ENCODE measurements at places on chromosomes 3 and 15. TPM values are rescaled to one million over a fixed set of nuclear protein-coding genes. Genes with fewer than 3 reads are reported as not detected.
A peak's percentile ranks its signal among the peaks of the same experiment; 100 is the strongest.

DNA sequence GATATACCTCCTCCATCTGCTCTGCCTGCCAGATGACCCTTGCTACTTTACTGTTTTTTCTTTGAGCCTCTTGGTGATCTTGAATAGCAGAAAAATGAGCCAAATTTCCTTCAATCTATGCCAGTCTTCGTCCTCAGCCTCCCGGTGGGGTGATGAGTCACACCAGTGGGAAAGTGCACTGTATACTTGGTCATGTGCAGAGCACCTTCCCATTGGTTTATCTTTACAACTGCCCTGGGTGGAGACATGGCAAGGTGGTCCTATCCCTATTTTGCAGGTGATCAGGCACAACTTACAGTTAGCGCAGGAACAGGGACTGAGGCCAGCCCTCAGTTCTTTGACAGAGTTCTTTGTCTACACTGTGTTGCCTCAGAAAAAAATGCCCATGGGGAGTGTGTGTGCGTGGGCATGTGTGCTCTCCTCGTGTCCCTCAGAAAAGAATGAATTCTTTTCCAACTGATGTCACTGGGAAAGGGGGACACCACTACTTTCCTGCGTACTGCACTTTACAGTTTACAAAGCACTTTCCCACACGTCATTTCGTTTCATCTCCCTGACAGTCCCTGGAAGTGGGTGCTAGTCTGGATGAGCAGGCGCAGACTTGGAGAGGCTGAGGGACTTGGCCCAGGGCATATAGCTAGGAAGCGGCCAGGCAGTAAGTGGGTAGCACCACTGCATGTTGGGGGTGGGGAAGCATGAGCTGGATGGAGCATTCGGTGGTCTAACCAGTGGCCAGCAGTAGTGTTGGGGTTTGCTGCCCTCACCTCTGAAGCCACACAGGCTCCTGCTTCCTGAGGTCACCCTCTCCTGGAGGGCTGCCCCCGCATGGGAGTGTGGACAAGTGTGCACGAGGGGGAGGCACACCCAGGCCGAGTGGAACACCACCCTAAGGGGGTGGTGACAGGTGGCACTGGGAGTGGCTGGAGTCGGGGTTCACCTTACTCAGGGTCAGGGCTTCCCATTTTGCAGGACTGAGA lies 24.1 kb downstream of the SMAD3 start:
- peak; percentile 90 for DNase-seq

GRCh38 chr3:194307849-194308248 lies 43.3 kb downstream of the CPN2 start:
- DNase-seq = no peak

GRCh38 chr3:11661827-11662226 lies 18.1 kb upstream of the VGLL4 start:
- peak; percentile 63 for DNase-seq

DNA sequence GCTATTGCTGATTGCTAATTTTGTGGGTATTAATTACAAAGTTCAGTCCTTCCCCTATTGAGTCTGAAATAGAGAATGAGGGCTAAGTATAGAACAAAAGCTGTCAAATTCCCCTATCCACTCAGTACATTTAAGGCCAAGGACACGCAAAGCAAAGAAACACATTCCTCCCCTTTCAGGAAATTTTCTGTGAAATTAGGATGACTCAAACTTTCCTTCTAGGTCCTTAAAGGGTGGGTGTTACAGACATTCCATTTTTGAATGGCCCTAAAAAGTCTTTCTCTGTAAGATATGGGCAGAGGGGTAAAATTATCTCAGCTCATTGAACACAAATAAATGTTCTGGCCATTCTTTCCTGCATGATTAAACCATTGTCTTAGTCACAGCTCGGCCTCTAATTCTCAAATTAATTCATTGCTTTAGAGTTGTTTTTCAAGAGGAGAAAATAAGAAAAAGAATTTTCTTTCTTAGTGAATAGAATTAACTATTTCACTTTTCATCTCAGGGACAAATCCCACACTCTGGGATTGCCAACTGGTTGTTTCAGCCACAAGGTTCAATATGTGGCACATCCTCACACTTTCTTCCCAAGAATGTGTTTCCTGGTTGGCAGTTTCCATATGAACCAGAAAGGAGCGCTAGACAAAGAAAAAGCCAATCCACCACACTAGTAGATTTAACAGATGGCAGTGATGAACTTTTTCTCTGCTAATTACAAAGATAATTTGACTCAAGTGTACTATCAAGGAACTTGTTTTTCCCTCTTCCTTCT lies 424.1 kb downstream of the ZNF385D start:
- DNase-seq = peak; percentile 2

DNA sequence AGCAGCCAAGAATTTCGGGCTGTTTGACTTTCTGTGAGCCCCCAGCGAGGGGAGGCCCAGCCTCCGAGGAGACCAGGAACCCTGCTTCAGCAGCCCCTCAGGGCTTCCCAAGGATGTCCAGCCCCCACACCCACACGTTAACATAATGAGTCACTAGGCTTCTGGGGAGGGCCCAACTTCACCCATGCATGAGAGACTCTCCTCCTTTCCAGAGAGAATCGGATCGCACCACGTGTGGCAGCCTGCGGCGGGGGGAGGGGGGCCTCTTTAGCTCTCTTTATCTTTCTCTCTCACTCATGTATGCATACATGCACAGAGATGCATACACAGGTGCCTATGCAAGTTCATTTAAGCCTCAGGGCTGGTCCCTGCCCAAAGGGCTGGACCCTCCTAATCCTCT lies 3.1 kb upstream of the AP2M1 start:
- no peak for DNase-seq

DNA sequence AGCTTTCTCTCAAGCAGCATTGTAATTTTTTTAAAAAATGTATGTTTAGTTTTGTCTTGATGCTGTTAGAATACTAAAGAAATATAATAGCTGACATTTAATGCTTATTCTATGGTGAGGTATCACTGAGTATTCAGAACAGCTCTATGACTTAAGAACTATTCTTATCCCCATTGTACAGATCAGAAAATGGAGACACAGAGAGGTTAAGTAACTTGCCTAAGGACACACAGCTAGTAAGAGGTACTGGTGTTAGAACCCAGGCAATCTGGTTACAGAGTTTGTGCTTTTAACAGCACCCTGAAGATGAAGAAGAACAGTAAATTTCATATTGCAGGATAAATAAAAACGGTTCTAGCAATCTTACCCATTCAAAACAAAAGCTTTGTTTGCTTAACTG lies 15.5 kb downstream of the PLA2G4D start:
- no peak for DNase-seq

PEX11A gene
- total RNA-seq = 3.7 TPM

All from endothelial cell of umbilical vein (primary cell).